Karpas-422 (cell line): ENCODE measurements at places on chromosomes 11 and 22.

GRCh38 chr22:19891317-19892256, 36.9 kb upstream of the GNB1L start:
- peak; percentile 84 for DNase-seq
- H3K36me3 ChIP-seq, result no peaks in the 10 kb centered on the region
- H3K27ac ChIP-seq, result peak overlapping the region; percentile 84
- peaks cover 34% of the 10 kb centered on the region for H3K4me1 ChIP-seq
- H3K27me3 ChIP-seq, result no peaks in the 10 kb centered on the region
- peak overlapping the region; percentile 36; the same call in 1 of the 2 replicates for H3K4me3 ChIP-seq

DNA sequence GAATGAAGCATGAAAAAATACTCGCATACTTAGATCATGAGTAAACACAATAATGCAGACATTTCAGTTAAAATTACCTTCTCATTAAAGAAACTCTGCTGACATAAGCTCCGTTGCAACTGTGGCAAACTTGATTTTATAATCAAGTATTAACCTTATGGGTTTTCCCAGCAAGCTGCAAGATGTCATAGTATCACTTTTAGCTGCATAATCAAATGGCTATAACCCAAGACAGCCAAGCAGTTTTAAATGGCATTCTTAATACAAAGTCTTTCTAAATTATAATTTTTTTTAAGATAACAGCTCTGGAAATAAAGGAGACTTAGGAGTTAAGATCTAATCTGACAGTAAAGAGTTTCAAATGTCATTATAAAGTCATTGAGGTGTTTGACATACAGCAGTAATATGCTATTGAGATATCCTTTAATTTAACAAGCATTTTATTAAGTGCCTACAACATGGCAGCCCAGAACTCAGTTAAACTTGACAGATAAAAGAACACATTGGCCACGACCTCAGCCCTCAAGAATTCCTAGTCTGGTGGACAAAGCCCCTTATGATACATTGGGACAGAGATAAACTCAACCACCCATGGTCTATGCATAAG, 163.1 kb upstream of the FAT3 start:
- H3K36me3 ChIP-seq, result no peaks in the 10 kb centered on the region
- no peak overlapping the region for H3K4me3 ChIP-seq
- H3K27me3 ChIP-seq, result no peaks in the 10 kb centered on the region
- no peak overlapping the region for H3K27ac ChIP-seq

- no peaks in the 10 kb centered on the region for H3K4me1 ChIP-seq
- H3K27me3 ChIP-seq, result no peaks in the 10 kb centered on the region
- DNase-seq, result peak; percentile 74
- H3K36me3 ChIP-seq, result no peaks in the 10 kb centered on the region
- H3K4me3 ChIP-seq, result no peak overlapping the region
Measured at GRCh38 chr22:43060183-43060582, 29.0 kb downstream of the TTLL1 start.

- no peaks in the 10 kb centered on the region for H3K36me3 ChIP-seq
- DNase-seq, result no peak
- no peaks in the 10 kb centered on the region for H3K27me3 ChIP-seq
- H3K27ac ChIP-seq, result no peak overlapping the region
Measured at GRCh38 chr22:30324014-30324730, 2.6 kb downstream of the TBC1D10A start.

DNA sequence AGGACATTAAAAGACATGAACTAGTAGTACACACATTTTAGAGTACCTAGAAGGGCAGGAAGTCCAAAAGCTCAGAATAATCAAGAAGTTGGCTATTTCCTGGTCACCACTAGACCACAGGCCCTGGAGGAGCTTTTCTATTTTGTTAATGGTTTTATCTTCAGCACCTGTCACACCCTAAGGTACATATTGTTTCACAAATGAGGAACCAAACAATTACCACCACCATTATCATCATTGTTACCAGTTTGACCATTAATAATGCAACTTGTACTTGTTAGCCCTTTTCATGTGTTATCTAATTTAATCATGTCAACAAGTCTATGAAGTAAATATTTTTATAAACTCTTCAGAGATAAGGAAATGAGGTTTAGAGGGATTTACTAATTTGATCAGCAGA, 4.9 kb downstream of the MRPL48 start:
- H3K27ac ChIP-seq, result no peak overlapping the region
- peaks cover 12% of the 10 kb centered on the region for H3K4me1 ChIP-seq
- no peak overlapping the region for H3K4me3 ChIP-seq

GRCh38 chr11:93160156-93160555, 37.6 kb downstream of the SLC36A4 start:
- no peaks in the 10 kb centered on the region for H3K27me3 ChIP-seq
- H3K4me3 ChIP-seq, result no peak overlapping the region
- DNase-seq, result no peak
- H3K36me3 ChIP-seq, result peaks cover 85% of the 10 kb centered on the region

DNA sequence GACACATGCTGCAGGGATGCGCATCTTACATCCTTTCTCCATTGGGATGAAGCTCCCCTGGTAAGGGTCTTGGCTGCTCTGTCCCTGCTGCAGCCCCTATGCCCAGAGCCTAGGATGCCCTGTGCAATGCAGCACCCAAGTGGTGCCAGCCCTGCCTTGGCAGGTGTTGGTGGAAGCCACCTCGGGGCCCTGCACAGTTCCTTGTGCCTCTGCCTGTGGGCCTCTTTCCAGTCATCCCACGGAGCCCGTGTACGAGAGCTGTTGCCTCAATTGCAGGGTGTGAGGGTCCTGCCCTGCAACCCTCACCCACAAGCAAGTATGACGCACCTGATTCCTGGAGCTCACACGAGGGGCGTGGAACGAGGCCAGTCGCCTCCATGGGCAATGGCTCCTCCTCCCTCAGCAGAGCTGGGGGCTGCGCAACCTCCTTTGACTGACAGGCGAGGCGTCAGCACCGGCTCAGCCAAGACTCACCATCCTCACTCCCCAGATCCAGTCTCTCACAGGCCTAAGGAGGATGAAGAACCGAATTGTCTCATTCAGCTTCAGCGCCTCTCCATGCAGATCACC, 719.6 kb downstream of the BRD1 start:
- no peak overlapping the region for H3K27ac ChIP-seq
- no peak for DNase-seq

DNA sequence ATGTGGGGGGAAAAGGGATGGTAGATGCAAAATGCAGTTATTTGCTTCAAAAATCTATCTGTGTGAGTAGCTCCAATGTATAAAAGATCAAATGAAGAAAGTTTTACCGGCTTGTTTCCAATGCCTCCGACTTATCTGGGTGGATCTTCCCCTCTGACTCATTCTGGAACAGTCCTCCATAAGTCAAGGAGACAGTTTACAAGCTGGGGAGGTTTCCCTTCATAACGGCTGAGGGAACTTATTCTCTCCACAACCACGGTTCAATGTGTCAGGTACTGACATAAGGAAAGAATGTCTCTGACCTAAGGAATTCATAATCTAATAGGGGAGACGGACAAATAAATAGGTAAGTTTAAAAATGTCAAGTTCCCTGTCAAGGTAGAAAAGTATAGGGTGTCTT, 49.7 kb upstream of the BIRC3 start:
- no peak for DNase-seq
- H3K36me3 ChIP-seq, result no peaks in the 10 kb centered on the region
- no peak overlapping the region for H3K27ac ChIP-seq
- no peak overlapping the region for H3K4me3 ChIP-seq

GRCh38 chr22:37817705-37818408, 5.3 kb upstream of the GALR3 start:
- H3K4me3 ChIP-seq, result peak overlapping the region; percentile 34; the same call in 1 of the 2 replicates
- no peaks in the 10 kb centered on the region for H3K36me3 ChIP-seq
- no peak overlapping the region for H3K27ac ChIP-seq
- peaks cover 7% of the 10 kb centered on the region for H3K4me1 ChIP-seq

DNA sequence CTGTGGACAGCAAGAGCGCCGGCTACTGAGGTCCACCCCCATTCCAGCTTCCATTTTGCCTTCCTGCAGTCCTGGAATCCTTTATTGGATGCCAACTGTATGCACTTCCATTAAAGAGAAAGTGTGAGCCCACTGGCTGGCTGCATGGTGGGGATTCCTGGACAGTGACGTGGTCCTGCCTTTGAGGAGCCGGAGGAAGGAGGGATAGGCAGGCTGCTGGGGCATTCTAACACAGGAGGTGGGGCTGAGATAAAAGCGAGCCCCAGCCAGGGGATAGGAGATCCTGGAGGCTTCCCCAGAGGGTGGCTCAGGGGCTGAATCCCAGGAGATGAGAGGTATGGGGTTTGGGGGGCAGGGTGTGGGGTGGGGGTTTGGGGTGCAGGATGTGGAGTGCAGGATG, 984.7 kb downstream of the BRD1 start:
- no peak overlapping the region for H3K4me3 ChIP-seq
- no peak overlapping the region for H3K27ac ChIP-seq
- H3K4me1 ChIP-seq, result no peaks in the 10 kb centered on the region

GRCh38 chr11:17528906-17529843, 15.0 kb downstream of the USH1C start:
- no peak overlapping the region for H3K4me3 ChIP-seq
- H3K27me3 ChIP-seq, result no peaks in the 10 kb centered on the region
- DNase-seq, result no peak
- H3K4me1 ChIP-seq, result no peaks in the 10 kb centered on the region
- no peaks in the 10 kb centered on the region for H3K36me3 ChIP-seq

DNA sequence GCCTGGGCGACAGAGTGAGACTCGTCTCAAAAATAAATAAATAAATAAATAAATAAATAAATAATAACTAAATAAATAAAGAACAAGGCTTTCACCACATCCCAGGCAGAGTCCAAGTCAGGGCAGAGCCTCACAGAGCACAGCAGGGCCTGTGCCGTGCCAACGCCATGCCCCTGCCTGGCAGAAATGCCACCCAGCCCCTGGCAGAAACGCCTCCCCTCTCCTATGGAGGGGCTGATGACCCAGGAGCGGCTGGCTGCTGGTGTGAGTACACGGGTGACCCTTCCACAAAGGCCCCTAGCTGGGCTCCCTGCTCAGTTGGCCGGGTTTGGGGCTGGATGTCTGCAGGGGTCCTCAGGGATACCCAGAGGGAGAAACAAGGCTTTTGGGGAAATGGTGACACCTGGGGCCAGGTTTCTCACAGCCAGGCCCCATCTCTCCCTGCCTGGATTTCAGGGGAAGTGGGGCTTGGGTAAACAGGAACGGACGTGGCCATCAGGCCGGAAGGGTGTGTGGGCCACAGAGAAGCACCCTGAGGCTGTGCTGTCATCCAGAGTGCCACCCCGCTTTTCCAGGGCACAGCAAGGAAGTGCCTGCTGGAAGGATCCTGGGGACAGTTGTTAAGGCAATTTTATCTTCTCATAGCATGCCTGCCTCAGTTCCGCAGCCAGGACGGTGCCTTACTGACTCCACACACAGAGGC, 5.1 kb downstream of the BID start:
- no peaks in the 10 kb centered on the region; the same call in 1 of the 2 replicates for H3K36me3 ChIP-seq
- no peaks in the 10 kb centered on the region for H3K27me3 ChIP-seq
- DNase-seq, result no peak
- no peak overlapping the region for H3K4me3 ChIP-seq
- no peak overlapping the region for H3K27ac ChIP-seq
- peaks cover 19% of the 10 kb centered on the region for H3K4me1 ChIP-seq

- H3K27me3 ChIP-seq, result no peaks in the 10 kb centered on the region
- no peak for DNase-seq
- H3K27ac ChIP-seq, result no peak overlapping the region
- H3K36me3 ChIP-seq, result no peaks in the 10 kb centered on the region
- peaks cover 2% of the 10 kb centered on the region for H3K4me1 ChIP-seq
Measured at GRCh38 chr22:46111645-46112306, 38.5 kb upstream of the PPARA start.

DNA sequence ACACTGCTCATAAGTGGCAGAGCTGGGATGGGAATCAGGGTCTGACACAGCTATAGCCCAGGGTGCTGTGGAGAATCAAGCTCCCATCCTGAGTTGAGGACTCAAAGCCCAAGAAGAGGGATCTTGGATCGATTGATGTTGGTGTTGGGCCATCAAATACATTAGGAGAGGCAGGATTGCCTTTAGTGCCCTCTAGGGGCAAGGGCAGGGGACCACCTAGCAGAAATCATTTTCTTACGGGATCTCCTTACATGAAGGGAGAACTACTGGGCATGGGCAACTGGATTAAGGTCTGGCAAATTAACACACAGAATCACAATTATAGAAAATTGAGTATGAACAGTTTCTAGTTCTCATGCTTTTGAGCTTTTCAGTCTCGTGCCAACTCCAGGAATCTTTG, 24.9 kb upstream of the EMSY start:
- DNase-seq, result peak; percentile 66
- H3K4me3 ChIP-seq, result no peak overlapping the region
- H3K4me1 ChIP-seq, result no peaks in the 10 kb centered on the region
- H3K36me3 ChIP-seq, result no peaks in the 10 kb centered on the region

DNA sequence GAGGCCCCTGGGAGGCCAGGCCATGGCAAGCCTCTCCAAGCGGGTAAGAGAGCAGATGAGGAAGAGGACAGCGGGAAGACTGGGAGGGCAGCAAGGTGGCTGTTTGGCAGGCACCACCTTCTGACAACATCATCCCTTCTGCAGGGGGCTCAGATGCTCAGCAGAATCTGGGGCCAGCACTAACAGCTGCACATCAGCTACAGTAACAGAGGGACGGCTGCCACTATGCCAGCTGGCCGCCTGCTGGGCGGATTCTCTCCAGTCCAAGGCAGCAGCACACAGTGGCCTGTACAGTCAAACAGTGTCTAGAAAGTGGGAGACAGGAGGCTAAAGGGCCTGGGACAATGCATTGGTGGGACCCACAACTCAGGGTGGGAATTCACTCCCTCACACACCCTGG, 10.7 kb upstream of the TXN2 start:
- no peak overlapping the region for H3K27ac ChIP-seq
- no peaks in the 10 kb centered on the region for H3K27me3 ChIP-seq
- DNase-seq, result no peak
- H3K4me3 ChIP-seq, result no peak overlapping the region
- H3K4me1 ChIP-seq, result peaks cover 29% of the 10 kb centered on the region

GRCh38 chr22:17443405-17444203, 74.3 kb downstream of the CECR2 start:
- H3K27ac ChIP-seq, result no peak overlapping the region
- H3K36me3 ChIP-seq, result no peaks in the 10 kb centered on the region
- H3K4me1 ChIP-seq, result peaks cover 9% of the 10 kb centered on the region
- H3K27me3 ChIP-seq, result no peaks in the 10 kb centered on the region
- H3K4me3 ChIP-seq, result no peak overlapping the region

DNA sequence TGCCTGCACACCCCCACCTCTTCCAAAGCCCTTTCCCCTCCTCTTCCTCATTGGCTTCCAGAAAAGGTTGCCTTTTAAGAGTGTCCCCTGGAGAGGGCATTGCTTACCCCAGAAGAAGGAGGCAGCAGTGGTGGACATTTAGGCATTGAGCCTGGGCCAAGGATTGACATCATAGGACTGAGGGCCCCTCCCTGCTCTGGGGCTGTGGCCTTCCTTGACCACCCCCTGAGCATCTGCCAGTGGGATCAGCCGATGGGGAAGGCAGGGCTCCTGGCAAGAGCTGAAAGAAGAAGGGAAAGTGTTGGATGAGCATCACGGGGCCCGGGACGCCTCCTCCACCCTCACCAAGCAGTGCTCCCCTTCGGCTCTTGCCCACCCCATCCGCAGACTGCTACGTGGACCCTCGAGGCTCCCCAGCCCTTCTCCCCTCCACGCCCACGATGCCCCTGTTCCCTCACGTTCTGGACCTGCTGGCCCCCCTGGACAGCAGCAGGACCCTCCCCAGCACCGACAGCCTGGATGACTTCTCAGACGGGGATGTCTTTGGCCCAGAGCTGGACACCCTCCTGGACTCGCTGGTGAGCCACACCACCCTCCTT, 37.4 kb downstream of the ZC3H7B start:
- no peak overlapping the region for H3K4me3 ChIP-seq
- no peaks in the 10 kb centered on the region for H3K27me3 ChIP-seq
- H3K36me3 ChIP-seq, result no peaks in the 10 kb centered on the region
- DNase-seq, result no peak
- no peaks in the 10 kb centered on the region for H3K4me1 ChIP-seq
